Non-pigmented ciliary epithelial cell (primary cell): ENCODE measurements at places on chromosomes 2 and 18.

- DNase-seq: no peak
These were observed 843.6 kb downstream of the TRIB2 start for GRCh38 chr2:13560322-13560721.

DNA sequence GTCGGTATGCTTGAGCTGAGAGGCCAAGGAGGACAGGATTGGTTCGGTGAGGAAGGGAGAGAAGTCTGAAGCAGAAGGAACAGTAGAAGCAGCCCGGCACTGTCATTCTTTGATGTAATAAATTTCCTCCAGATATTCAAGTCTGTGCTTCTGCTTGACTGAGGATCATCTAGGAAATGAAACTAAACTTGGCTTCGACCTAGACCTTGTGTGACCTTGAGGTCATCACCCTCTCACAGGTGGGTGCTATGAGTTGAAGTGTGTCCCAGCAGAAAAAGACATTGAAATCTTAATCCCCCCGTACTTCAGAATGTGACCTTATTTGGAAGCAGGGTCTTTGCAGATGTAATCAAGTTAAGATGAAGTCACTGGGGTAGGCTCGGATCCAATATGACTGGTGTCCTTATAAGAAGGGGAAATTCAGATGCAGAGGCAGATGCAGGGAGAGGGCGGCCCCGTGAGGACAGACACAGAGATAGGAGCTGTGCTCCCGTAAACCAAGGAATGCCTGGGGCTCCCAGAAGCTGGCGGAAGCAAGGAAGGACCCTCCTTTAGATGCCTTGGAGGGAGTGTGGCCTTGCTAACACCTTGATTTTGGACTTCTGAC, 49.0 kb downstream of the PRKCE start:
- no peak for DNase-seq

DNA sequence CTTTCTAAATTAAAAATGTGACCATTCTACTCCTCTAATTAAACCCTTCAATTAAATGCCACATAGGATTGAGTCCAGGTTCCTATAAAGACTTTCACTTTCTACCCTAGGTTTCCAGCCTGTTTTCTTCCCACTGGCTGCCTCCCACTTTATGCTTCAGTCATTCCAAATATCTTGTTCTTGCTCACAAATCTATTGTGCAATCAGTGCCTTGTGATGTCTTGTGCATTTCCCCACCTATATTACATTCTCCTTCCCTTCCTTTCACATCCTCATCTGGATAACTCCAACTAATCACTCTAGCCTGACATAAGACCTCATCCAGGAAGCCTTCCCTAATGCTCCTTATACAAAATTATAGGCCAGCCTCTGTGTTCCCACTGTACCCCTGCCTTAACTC, 281.7 kb upstream of the LRATD1 start:
- no peak for DNase-seq

DNA sequence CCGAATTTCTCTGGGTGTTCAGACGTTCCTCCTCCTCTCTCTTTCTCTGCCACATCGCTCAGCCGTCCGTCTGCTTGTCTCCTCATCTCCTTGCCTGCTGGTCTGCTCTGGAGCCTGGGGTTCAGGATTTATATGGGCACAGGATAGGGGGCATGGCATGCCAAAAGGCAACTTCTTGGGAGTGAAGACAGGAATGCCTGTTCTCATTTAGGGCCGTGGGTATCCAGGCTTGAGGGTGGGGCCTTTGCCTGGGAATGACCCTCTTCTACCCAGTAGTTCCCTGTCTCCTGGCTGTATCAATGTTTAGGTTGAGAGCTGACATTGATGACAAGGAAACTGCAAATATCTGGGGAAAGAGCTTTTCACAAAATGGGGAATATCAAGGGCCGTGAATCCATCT, 98.0 kb downstream of the HRH4 start:
- DNase-seq: no peak

GRCh38 chr2:26011990-26012856, 21.7 kb upstream of the RAB10 start:
- no peak for DNase-seq

DNA sequence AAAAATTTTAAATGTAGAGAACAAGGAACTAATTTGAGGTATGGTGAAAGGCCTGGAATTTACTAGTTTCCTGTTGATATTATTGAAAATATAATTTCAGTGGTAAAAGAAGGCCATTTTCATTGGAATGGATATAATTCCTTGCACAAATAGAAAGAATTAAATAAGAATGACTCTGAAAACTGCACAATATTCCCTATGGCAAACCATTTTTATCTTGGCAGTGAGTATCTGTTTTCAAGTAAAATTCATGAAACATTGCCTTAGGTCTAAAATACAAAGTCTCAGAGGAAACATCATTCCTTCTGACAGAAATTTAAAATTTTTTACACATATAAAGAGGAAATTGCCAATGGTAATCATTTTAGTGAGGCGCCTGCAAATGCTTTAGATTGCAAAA, 1468.3 kb downstream of the LRP1B start:
- DNase-seq: no peak

DNA sequence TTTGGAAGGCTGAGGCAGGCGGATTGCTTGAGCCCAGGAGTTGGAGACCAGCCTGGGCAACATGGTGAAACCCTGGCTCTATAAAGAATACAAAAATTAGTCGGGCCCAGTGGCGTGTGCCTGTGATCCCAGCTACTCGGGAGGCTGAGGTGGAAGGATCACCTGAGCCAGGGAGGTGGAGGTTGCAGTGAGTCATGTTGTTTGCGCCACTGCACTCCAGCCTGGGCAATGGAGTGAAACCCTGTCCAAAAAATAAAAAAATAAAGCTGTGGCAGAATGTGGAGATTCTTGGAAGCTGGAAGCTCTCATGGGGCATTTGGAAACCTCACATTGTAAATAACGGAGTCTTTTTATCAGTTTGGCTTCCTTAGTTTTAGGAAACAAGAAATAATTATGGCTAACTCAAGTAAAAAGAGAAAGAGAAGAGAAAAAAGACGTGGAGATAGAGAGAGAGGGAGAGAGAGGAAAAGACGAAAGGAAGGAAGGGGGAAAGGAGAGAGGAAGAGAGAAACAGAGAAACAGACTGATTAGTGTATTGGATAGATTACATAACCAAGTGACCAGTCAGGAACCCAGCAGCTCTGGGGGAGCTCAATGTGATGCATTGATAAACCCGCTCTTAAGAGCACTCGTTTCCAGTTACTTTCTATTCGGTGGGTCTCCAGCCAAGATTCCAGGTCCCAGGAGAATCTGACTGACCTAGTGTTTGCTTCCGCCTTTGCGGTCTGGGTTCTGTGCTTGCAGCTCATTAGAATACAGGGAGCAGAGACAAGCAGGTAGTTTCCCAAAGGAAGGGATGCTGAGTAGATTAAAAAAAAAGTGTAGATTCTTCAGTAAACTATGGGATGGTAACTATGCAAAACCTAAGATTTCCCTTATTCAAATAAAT, 1.1 kb upstream of the SPAST start:
- DNase-seq: no peak

GRCh38 chr2:43941359-43941758, 54.4 kb downstream of the LRPPRC start:
- DNase-seq: no peak

DNA sequence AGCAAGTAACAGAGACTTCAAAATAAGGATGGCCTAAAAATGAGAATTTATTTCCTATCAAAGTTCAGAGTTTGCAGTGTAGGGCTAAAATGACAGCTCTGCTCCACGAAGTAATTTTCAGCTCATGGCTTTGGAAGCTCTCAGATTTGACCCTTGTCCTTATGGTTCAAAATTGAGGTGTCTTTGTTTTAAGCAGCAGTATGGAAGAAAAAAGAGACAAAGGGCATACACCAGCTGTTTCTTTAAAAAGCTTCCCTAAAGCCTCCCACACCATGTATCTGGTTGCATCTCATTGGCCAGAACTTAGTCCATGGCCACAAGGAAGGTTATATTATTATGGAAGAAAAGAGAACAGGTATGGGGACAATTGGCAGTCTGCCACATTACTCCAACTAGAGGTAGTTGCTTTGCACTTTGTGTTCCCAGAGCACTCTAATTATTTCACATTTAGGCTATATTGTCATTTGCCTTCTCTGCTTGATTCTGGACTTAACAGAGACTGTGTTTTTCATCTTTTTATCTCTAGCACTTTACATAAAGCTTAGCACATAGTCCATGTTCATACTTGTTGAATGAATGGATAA, 180.4 kb downstream of the MCFD2 start:
- no peak for DNase-seq

GRCh38 chr18:8635087-8635486, 25.9 kb downstream of the RAB12 start:
- no peak for DNase-seq

GRCh38 chr2:70009762-70010575, 48.5 kb upstream of the ASPRV1 start:
- no peak for DNase-seq

- no peak for DNase-seq
These were observed 249.2 kb upstream of the SLC39A10 start for GRCh38 chr2:195407783-195408182.
